ENCODE measurements at places on chromosomes 2 and 18. TPM values are rescaled to one million over a fixed set of nuclear protein-coding genes. Genes with fewer than 3 reads are reported as not detected.

DTNB gene
- total RNA-seq, result 5.4 TPM

DNA sequence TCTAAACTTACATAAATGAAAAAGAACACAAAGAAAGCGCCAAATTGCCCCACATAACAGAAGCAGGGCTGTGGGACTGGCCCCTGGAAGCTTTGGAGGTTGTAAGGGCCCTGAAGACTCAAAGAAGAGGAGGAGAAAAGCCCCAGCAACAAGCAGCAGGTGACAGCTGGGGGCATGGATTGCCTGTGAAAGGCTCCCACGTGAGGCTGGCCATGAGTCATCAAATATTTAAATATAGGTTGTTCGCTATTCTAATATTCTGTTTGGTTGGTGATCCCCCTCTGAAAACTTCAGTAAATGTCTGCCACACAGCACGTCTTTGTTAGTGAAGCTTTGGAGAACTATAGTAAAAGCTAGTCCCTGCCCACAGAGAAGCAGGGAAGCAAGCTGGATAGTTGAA is 132.4 kb downstream of the MREG start:
- H3K4me1 ChIP-seq, result peaks cover 4% of the 10 kb centered on the region
- no peak overlapping the region for H3K4me3 ChIP-seq
- no peaks in the 10 kb centered on the region for H3K36me3 ChIP-seq
- DNase-seq, result peak; percentile 30
- no peak overlapping the region for H3K27ac ChIP-seq

DNA sequence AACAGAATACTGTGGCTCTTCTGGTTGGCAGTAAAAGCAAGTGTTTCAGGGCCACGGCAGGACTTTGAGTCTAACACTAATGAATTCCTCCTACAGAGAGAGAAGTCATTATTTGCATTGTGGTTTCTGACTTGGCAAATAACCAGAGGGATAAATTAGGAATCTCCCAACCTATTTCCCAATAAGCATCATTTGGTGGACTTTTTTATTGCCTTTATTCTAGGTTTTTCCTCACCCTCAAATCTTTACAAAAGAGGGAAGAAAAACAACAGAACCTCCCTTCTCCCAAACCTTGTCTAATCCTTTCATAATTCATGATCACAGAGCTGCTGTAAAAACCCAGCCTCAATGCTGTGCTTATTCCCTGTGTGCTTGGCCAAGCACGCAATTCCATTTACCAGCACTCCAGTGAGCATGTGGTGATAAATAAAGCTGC is 179.7 kb downstream of the AGPS start:
- no peak overlapping the region for H3K4me3 ChIP-seq
- no peaks in the 10 kb centered on the region for H3K36me3 ChIP-seq
- peak; percentile 68 for DNase-seq
- H3K27ac ChIP-seq, result no peak overlapping the region

DNA sequence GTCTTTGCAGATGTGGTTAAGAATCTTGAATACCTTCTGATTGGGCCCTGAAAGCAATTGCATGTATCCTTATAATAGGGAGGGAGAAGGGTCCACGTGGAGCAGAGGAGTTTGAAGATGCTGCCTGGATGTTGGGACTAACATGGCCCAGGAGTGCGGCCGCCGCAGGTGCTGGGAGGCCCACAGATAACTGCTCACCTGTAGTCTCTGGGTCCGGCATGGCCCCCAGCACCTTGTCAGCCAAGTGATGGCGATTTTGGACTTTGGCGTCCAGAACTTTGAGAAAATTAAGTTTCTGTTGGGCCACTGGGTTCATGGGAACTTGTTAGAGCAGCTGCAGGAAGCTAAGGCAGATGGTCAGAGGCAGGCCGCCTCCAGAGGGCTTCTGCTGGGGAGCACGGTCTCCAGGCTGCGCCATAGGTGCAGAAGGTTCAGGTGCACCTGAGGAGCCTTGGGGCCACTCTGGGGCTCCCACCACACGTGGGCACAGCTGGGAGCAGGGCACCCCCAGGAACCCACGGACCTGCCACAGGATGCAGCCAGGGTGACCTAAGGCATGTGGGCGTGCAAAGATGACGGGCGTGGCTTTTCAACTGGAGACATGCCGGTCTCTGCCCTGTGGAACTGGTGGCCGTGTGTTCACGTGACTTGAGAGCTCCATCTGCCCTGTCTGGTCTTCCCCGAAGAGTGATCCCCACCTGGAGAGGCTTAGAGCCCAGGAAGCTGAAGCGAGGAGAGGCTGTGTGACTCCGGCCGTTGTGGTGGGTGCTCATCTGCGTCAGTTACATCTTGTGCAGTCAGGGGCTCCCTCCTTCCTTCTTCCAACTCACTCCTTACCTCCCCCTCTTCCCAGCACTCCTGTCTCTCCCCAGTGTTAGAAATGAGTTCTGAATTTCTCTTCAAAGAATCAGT is 277.3 kb downstream of the AGAP1 start:
- H3K4me3 ChIP-seq, result no peak overlapping the region
- DNase-seq, result no peak
- H3K27ac ChIP-seq, result no peak overlapping the region
- H3K4me1 ChIP-seq, result no peaks in the 10 kb centered on the region

- peak overlapping the region; percentile 13 for H3K27ac ChIP-seq
- H3K4me3 ChIP-seq, result no peak overlapping the region
- H3K36me3 ChIP-seq, result no peaks in the 10 kb centered on the region
- H3K27me3 ChIP-seq, result no peaks in the 10 kb centered on the region
Observed at GRCh38 chr18:3653851-3654441, 204.0 kb downstream of the TGIF1 start.

FAM124B gene
- total RNA-seq, result not detected

GRCh38 chr18:74567822-74568221 is 29.8 kb upstream of the ZNF407 start:
- H3K36me3 ChIP-seq, result no peaks in the 10 kb centered on the region
- H3K27me3 ChIP-seq, result no peaks in the 10 kb centered on the region
- H3K27ac ChIP-seq, result no peak overlapping the region
